ENCODE measurements at places on chromosomes 5 and 9. TPM values are rescaled to one million over a fixed set of nuclear protein-coding genes. Genes with fewer than 3 reads are reported as not detected.

GRCh38 chr9:16687678-16688369, 182.6 kb downstream of the BNC2 start:
- DNase-seq = no peak

- DNase-seq = no peak
Observed at GRCh38 chr5:80894083-80894482, 66.1 kb upstream of the RASGRF2 start.

The FAM78A gene
- total RNA-seq = 24.7 TPM

DNA sequence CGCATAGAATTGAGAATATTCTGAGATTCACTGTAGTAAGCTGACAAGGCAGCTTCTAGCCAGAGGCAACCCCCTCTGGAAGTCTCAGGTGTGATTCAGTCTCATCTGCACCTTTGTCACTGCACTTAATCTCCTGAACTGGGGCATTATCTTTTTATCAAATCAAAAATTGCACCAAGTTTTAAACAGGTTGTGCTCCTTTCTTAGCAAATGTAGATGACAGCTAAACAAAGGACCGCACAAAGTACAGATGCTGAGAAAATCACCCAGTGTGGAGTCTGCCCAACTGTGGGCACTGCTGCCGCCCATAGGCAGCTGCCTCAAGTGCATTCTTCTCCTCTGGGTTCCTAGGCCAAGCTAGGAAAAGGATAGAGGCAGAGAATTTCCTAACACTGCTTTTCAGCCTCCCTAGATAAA, 51.1 kb downstream of the STARD4 start:
- DNase-seq = no peak

GRCh38 chr9:126411225-126411947, 84.8 kb downstream of the MVB12B start:
- DNase-seq = peak; percentile 68

The ADGRD2 gene
- not detected for total RNA-seq

The SPATA31E1 gene
- total RNA-seq = not detected

GRCh38 chr9:112489039-112489546, 2.5 kb downstream of the KIAA1958 start:
- DNase-seq = no peak

The SNX18 gene
- total RNA-seq = 3.9 TPM

DNA sequence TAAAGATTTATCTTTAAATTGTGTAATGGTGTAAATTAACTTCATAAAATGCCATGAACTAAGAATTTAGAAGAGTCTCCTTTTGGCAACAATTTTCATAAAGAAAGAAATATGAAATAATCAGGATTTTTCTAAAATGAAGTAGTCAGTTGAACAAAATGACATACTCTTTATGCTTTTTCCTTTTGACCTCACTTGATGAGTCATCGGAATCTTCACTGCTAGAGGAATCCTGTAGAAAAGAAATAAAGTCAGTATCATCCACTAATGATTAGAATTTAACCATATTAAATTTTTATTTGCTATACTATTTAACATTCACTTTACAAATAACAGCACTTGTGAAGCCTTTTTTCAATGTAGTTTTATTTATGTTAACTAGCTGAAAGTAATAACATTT, 26.1 kb downstream of the CHD1 start:
- DNase-seq = no peak

GRCh38 chr5:41418220-41419031, 92.0 kb downstream of the PLCXD3 start:
- no peak for DNase-seq

- DNase-seq = no peak
Observed at GRCh38 chr9:38251036-38251860, 141.3 kb upstream of the ALDH1B1 start.

The DMRT3 gene
- total RNA-seq = not detected

The PCDHA8 gene
- total RNA-seq = not detected

The ZNF366 gene
- total RNA-seq = not detected

- DNase-seq = no peak
Observed at GRCh38 chr5:129836321-129836720, 67.9 kb upstream of the CHSY3 start.

DNA sequence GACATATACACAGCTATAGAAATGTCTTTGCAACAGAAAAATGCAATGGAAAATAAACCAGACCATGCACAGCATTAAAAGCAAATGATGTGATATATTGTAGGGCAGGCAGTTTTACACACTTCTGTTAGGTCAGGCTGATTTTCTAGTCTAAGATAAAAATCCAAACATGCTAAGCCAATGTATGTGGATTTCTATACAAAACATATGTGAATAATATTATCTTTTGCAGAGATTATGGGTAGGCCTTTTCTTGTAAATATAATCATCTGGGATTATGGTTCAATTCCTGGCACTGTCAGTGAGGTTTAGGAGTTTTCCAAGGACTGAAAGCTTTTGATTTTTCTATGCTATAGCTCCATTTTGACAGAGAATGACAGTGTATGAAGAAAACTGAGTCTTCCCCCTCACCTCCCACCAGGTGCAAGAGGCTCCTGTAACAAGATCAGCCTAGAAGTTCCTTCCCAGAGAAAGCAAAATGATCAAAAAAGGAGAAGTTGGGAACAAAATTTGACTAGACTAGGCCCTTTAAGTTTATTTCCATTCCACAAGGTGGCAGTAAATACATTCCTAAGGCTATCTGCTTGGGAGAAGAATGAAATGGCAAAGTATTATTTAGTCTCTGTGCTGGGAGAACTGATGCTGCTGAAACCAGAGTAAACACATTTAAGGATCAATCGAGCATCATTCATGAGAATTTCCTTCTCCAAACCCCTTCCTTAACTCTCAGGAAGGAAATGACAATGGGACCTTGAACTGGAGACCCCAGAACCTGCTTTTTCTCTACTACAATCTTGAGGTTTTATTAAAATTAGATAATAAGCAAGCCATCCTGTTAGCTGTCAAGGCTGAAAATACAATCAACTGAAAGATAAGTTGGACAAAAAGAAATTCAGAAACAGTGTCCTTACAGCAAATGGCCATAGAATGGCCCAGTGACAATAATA, 133.0 kb upstream of the TUT7 start:
- DNase-seq = no peak

The TPPP gene
- total RNA-seq = 0.10 TPM

The PCDHA13 gene
- not detected for total RNA-seq

DNA sequence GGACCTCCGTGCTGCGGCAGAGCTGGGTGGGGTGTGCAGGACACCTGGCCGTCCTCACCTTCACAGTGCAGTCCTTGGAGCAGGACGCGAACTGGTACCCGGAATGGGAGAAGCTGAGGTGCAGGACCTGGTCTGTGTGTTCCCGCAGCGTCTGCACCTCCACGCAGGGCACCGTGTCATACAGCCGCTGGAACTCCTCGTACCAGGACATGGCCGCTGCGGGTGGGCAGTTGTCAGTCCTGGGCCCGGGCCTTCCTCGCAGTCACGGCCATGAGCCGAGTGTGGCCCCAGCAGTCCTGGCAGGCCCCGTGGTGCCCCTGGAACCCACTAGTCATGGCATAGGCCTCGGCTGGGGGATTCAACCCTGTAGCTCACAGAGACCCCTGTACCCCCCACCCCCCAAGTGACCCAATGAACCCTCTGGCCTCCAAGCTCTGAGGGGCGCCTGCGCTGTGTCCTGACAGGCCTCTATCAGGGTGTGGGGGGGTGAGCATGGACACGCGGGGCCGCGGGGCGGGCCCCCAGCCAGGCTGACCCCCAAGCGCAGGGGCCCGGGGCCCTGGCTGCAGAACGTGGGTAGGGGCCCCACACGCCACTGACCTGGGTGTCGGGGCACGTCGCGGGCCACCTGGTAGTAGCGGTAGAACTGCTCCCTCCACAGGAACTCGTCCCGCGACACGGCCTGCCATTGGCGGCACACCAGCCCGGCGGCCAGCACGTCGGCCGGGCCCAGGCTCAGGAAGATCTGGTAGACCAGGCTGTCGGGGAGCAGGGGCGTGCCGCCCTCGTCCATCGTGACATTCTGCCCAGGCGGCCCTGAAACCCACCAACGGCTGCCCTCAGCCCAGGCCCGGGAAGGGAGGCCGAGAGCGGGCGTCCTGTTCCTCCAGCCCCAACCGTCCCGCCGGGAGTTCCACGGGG, 987 bp downstream of the FBXW5 start:
- peak; percentile 57 for DNase-seq

The INSL4 gene
- total RNA-seq = not detected

- no peak for DNase-seq
Observed at GRCh38 chr5:32406650-32407049, 37.9 kb downstream of the ZFR start.

- no peak for DNase-seq
Observed at GRCh38 chr5:81626524-81626923, 124.4 kb downstream of the SSBP2 start.

The LRRC70 gene
- total RNA-seq = 1.0 TPM

GRCh38 chr5:155728857-155729683, 597.9 kb upstream of the SGCD start:
- peak; percentile 9 for DNase-seq

DNA sequence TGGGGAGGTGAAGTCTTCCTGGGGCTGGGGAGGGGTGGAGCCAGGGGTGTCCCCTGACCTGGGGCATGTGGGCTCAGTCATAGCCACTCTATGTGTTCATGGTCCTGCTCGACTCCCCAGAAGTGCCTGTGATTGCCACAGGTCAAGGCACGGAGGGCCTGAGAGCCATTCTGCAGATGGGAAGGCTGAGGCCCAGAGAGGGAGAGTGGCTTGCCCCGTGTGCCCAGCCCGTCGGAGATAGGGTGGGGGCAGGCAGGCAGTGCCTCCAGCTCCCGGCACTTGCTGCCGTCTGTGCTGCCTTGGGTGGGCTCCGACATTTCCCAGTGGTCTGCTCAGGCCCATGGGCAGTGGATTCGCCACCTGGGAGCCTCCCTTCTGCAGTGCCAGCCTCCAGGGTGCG, 74.0 kb downstream of the RXRA start:
- DNase-seq = no peak

DNA sequence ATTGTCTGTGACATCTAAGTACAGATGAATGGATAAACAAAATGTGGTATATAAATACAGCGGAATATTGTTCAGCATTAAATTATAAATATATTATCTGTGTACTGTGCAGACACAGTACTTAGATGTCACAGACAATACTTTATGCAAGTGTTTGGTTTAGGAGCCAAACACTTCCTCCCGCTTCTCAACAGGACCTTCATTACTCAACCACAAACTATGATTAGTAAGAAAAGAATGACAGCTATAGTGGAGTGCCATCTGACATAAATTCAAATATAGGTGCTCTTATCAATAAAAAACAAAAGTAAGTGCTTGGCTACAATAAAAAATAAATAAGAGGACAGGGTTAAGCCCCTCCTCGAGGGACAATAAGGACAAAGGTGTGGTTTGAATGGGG, 38.9 kb upstream of the STX17 start:
- DNase-seq = no peak

GRCh38 chr9:71364186-71364955, 242.9 kb upstream of the TRPM3 start:
- DNase-seq = no peak

The RASGRF2 gene
- 9.2 TPM for total RNA-seq

DNA sequence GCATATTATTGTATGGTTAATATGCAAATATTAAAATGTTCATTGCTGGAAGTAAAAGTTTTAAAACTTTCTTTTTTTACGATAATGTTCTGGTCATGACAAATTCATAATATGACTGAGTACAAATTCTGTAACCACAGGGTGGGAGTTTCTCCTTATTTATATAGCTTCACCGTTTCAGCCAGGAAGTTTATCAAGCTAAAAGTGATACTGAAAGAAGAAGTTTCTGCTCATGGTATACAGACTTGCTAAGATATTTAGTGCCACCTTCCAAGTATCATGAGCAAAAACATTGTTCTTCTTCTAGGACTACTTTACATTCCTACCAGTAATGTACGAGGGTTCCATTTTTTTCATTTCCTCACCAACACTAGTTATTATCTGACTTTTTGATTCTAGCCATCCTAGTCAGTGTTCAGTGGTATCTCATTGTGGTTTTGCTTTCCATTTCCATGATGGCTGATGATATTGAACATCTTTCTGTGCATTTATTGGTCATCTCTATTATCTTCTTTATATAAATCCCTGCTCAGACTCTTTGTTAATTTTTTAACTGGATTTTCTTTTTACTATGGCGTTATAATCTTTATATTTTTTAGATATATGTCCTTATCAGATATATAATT, 94.2 kb upstream of the PRRC1 start:
- no peak for DNase-seq

GRCh38 chr5:75325242-75325641, 11.8 kb upstream of the HMGCR start:
- no peak for DNase-seq

DNA sequence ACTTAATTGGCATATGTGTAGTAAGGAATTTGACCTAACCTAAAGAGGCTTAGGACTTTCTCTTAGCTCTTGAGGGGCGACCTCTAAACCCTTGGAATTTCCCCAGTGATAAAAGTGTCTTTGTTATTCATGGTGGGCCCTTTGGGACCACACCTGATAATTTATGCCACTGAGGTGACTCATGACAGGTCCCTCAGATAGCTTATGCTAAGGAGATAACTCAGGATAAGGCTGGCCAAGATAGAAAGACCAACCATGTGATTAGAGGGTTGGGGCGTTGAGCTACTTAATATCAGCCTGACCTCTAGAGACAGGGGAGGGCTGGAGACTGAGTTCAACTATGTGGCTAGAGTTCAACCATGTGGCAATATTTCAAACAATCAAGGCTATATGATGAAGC, 218.1 kb downstream of the AP3B1 start:
- DNase-seq = no peak

The CER1 gene
- not detected for total RNA-seq

GRCh38 chr5:170055606-170056005, 50.1 kb upstream of the FOXI1 start:
- DNase-seq = no peak

The CD180 gene
- not detected for total RNA-seq

GRCh38 chr5:123000731-123001130, 35.8 kb downstream of the PPIC start:
- no peak for DNase-seq

Measured in activated naive CD4-positive, alpha-beta T cell treated with anti-CD3 and anti-CD28 coated beads for 36 hours (primary cell).